ENCODE measurements at places on chromosomes 3 and 15.

GRCh38 chr3:121913305-121913990, 19.2 kb downstream of the SLC15A2 start:
- no peak for DNase-seq

- no peak for DNase-seq
Observed at GRCh38 chr3:134149286-134149685, 101.4 kb downstream of the RYK start.

DNA sequence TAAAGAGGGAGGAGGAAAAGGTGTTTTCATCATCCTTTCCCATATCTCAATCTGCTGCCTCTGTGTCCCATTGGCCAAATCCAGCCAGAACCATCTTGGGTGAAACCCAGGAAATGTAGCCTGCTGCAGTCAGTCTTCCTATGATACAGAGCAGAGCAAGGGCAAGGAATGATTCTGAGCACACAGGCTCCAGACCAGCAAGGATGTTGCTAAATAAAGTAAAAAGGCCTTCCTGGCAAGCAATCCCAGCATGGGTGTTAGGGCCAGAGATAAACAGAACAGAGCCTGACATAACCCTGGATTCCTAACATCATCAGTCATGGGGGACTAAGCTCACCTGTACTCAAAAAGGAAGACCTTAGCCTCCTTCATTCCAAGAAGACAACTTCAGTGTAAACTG, 90.7 kb upstream of the AGTR1 start:
- no peak for DNase-seq

DNA sequence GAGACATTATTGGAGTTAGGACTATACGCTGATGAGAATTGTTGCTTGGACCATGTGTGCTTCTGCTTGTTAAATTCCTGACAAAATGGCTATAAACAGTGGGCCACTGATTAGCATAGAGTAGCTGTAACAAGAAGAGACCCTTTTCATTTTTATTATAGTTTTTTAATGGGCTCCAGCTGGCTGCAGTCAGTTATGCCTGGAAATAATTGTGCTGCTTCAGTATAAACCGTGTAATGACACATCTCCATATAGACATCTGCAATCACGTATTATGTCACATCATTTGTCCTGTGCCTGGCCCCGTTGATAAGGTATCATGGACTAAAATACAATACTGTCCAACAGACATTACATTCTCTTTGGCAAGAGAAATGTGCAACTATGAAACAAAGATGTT, 50.9 kb downstream of the ARPP21 start:
- no peak for DNase-seq

DNA sequence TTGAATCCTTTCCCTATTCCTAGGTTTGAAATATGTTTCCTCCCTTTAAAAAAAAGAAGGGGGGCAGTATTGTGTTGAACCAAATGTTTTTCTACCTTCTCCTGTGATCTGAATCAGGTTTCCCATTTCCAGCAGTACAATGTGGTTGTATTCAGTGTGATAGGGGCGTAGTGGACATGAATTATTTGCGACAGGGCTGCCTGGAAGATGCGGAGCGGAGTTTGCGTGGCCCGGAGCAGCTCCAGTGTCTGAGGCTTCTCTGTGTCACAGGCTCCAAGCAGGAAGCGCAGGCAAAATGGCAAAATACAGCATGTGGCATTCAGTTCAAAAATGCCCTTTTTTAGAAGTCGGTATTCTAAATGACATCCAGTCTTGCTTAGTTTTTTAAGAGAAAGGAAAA, 154.4 kb downstream of the PGPEP1L start:
- DNase-seq = peak; percentile 84

GRCh38 chr3:186094696-186095425, 14.0 kb downstream of the ETV5 start:
- no peak for DNase-seq

DNA sequence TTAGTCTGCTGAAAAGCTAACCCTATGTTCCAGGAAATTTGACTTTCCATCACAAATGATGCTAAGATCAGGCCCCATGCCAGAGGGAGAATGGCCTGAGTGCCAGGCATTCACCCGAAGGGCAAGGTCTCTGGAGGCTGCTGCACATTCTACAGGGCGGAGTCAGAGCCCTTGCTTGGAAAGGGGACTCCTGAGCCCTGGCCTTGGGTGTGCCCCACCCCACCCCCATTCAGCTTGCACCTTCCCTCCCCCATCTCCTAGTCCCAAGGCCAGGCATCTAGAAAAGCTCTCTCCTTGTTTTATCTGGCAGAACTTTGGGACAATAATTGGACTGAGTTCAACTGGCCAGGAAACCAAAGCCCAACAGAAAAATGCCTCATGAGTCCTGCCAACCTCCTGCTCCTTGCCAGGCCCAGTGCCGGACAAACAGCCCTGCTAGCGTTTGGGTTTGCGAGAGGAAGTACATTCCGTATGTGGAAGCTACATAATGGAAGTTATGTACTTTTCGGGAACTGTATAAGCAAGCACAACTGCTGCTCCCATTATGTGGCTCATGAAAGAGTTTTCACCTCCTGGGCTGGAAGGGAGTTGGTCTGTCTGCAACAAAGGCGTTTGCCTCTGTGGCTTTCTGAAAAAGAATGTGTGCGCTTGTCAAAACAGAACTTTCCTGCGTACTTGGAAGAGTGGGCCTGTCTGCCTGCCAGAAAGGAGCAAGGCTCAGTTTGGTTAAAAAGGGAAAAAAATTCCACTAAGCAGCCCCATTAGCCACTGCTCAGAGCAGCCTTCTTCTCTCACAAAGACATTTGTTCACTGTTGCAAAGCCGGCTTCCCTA, 321.5 kb upstream of the CTNNB1 start:
- no peak for DNase-seq

GRCh38 chr15:75200765-75201615, 692 bp upstream of the C15orf39 start:
- DNase-seq = peak; percentile 35

DNA sequence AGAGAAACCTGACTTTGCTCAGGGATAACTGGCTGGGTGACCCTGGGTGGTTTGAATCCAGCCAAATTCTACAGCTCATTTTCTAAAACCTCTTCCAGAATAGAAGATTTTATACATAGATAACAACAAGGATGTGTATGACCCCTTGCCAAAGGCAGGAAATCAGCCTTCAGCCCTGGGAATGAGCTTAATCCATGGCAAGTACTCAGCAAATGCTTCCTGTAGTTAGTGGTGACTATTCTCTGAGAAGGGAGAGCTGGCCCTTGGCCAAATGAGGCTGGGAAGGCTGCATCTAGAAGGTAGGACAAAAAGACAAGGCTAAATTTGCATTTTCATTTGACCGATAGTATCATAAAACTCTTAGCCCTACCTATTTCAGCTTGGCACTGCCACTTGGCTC, 4.6 kb upstream of the HACD3 start:
- DNase-seq = no peak

DNA sequence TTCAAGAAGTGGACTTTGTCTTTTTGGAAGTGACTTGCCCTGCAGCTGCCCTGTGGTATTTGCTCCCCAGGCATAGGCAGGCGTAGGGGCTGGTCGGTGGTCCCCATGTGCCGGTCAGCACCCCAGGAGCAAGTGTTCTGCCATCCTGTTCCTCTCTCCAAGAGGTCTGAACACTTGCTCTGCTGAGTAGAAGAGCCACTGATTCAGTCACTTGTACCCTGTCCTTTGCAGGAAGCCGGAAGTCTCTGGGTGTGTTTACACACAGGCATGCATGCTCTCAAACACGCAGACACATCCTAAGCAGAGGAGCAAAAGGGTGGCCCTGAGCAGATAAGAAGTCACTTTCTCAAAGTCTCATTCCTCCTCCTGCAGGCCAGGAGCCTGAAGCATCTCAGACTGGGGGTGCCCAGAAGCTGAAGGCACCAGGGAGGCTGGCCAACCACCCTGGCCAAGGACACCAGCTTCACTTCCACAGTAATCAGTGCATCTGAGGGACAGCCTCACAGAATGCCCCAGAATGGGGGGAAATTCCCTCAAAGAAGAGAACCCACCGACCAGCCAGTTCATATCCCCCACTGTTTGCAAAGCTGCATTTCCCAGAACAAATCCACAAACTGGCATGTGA, 88.7 kb upstream of the POMGNT2 start:
- no peak for DNase-seq

DNA sequence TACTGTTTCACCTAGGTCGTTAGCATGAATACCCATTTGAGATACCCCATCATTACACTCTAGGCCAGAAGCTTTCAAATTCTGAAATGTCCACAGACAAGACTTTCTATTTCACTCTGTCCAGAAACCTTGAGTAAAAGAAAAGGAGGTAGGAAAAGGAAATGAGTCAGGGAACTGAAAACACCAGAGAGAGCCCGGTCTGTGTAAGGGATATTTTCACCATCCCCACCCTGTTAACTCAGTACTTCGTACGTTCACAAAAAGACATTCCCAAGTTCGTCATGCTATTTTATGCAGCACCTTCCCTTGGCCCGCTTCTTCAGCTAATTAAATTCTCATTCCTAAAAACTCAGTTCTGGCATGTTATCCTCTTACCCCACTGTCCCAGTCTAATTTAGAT, 89.4 kb upstream of the SOX2 start:
- no peak for DNase-seq

DNA sequence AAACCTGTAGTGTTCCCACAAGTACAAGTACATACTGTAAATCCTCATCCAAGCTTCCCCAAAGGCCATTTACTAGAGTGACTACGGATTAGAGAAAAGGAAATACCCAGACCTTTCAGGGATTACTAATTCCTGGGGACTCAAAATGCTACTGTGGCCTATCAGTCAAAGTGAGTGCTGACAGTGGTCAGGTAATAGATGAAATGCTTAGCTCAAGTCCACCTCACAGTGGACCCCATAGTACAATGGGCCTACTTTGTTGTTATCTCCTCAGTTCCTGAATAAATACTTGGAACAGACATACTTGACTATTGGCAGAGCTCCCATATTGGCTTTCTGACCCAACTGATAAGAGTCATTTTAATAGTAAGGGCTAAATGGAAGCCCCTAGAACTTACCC, 61.6 kb downstream of the MAP4 start:
- DNase-seq = no peak

GRCh38 chr3:40120067-40120692, 189.3 kb upstream of the EIF1B start:
- DNase-seq = no peak

- DNase-seq = no peak
Observed at GRCh38 chr3:191343115-191343514, 12.8 kb upstream of the UTS2B start.
